ENCODE measurements at places on chromosomes 5 and 9.

GRCh38 chr5:149456597-149457392 is 77.7 kb upstream of the IL17B start:
- no peak for DNase-seq

DNA sequence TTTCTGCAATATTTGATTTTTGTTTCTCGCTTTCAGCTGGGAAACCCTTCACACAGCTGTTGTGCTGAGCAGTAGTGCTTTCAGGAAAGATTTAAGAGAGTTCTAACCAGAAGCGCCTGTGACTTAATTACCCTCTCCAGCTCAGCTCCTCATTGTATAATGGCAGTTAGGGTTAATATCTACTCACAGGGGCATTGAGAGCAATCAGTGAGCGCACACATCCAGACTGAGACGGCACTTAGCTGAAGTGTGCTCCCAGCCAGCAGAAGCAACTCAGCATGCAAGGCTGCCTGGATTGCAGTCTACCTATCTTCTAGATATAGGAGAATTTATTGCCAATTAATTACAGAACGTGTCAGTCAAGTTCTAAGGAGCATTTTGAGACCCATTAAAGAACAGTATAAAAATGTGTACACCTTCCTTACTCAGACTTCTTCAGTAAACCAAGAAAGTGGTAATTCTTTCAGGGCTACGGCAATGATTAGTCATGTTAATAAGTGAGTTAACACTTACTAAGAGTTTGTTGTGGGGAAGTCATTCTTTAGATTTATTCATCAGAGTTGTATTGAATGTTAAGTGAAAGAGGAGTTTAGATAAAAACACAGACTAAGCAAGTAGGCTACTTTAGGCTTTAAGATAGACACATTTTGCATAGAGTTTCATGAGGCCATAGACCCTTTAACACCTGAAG is 111.7 kb upstream of the PCAT7 start:
- DNase-seq = no peak

- DNase-seq = no peak
Measured at GRCh38 chr5:126248611-126249010, 174.6 kb upstream of the GRAMD2B start.

DNA sequence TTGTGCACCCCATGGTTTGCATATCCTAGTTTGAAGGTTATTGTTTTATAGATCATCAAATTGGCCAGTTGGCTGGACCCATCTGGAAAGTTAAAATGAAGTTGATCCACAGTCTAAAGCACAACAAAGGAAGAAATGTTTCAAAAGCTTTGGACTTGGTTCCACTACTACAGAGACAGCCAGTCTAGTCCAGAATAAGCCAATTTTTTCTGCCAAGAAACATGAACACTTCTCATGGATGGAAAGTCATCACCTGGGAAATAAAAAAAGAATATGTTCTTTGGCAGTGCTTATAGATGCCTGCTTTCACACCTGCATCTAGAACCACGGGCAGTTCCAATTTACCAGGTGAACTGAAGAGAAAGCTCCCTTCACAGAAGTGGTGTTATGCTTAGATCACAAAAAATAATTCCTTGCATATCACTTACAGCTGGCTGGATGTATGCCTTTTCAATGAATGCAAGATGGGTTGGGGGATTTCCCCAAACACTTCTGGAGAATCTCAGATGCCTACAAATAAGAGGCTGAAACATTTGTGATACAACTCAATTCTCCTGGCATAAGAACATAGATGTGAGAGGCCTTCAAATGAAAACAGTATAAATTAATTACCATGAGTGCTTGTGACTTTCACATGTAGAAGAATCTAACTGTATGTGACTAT is 26.9 kb downstream of the C9 start:
- DNase-seq = no peak

GRCh38 chr5:6551287-6551954 is 81.4 kb downstream of the NSUN2 start:
- DNase-seq = no peak

DNA sequence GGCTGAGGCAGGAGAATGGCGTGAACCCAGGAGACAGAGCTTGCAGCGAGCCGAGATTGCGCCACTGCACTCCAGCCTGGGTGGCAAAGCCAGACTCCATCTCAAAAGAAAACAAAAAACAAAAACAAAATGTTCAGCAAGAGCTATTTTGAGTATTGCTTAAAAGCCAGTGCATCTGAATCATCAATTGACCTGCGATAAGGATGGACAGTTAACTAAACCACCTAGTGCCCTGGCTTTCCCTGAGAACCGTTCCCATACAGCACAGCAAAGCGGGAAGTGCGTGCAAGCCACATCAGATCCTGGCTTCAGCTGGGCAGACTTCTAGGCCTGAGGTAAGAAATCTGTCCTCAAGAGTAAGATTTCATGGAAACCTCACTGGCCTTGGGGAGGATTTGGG is 2.7 kb downstream of the DYNC2I2 start:
- no peak for DNase-seq

- DNase-seq = no peak
Measured at GRCh38 chr5:55699041-55699688, 13.0 kb downstream of the SLC38A9 start.

DNA sequence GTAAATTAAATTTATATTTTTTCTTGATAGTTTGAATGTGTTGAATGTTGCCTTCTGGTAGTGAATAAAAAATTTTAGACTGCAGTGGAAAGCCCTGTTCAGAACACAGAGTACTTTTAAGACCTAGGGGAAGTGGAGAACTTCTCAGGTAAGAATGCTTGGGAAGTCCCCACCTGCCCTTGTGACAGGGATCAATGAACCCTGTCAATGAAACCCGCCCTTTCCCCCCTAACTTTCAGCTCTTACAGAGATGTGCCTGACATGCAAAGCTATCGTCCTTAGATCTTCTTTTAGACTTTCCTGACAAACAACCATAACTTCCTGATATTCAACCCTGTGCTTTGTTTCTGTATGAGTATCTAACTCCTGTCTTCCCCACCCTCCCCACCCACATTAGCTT is 562.7 kb downstream of the TLE4 start:
- DNase-seq = no peak

DNA sequence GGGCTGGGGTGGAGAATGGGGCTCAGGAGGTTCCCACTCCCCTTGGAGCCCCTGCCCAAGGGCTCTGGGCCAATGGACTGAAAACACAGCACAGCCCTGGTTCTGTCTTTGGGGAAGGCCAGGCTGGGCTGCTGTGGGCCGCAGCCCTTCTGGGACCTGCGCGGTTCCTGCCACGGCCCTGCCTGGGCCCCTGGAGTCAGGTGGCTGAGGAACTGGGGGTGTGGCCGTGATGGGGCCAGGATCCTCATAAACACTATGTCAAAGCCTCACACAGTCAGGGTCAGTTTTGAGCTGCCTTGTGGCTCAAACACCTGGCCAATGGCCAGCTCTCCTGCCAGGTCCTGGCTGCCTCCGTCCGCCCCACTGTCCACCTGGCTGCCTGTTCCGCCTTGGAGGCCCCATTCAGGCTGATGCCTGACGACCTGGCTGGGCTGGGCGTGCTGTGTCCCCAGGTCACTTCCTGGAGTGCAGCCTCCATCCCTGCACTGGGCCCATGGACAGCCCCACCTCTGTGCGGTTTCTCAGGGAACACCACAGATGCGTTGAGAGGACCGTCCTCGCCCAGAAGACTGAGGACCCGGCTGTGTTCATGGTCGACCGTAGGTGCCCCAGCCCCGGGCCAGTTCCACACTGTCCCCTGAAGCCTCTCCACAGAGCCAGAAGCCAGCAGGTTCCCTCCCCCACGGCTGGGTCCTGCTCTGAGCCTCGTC is 27.5 kb downstream of the PAEP start:
- no peak for DNase-seq

DNA sequence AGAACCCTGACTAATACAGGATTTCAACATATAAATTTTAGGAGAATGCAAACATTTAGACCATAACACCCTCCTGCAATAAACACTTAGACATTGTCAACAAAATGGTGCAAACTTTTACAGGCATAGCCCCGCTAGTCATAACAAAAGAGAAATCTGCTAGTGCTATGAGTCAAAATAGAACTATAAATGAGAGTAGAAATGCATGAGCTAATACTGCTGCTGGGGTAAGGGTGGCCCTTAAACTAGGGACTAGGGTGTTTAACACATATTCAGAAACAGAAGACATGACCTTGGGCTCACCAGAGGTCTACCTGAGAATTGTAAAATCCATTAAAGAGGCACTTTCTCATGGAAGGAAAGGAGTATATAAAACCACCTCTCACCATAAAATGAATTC is 131.6 kb downstream of the TLR4 start:
- no peak for DNase-seq

DNA sequence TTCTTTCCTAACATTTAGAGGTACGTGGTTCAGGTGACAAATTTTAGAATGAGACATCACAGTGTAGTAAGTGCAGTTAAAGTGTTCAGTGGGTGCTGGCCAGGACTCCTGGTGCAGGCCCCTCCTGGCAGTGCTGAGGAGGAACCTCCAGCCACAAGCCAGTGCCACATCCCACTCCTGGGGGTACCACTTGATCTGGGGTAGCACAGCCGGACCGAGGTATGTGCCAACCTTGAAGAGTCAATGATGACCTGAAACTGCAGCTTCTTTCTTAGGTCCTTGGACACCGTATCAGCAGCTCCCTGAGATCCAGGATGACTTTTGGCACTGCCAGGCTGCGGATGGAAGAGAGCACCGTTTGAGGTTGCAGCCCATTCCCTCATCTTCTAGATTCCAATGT is 310.4 kb upstream of the IRX4 start:
- DNase-seq = no peak

GRCh38 chr9:84669288-84670137 is at the start of gene NTRK2:
TSS of gene NTRK2 (plus strand) at chr9:84669729. CDS start at chr9:84670749, 1,020 bp downstream.
- no peak for DNase-seq

GRCh38 chr5:121246971-121247370 is 604.7 kb upstream of the FTMT start:
- no peak for DNase-seq

Measured in activated T-helper 1 cell treated with Interleukin-2 at 50 U/mL for 16 hours (primary cell).